ENCODE measurements at places on chromosomes 2 and 18. TPM values are rescaled to one million over a fixed set of nuclear protein-coding genes. Genes with fewer than 3 reads are reported as not detected.

- DNase-seq, result no peak
Measured at GRCh38 chr2:219186754-219187456, 8.8 kb downstream of the RETREG2 start.

Gene IL1B
- total RNA-seq, result 0.81 TPM

DNA sequence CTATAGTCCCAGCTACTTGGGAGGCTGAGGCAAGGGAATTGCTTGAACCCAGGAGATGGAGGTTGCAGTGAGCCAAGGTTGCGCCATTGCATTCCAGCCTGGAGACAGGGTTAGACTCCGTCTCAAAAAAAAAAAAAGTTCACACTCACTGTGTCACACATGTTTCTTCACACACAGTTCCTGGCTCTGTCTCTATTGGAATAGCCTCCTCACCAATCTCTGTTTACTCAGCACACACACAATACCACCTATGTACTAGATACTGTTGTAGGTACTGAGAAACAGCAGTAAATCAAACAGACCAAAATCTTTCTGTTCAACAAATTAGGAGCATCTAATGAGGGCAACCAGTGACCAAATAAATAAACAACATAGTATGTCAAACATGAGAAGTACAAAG, 3.3 kb downstream of the TTC31 start:
- DNase-seq, result no peak

DNA sequence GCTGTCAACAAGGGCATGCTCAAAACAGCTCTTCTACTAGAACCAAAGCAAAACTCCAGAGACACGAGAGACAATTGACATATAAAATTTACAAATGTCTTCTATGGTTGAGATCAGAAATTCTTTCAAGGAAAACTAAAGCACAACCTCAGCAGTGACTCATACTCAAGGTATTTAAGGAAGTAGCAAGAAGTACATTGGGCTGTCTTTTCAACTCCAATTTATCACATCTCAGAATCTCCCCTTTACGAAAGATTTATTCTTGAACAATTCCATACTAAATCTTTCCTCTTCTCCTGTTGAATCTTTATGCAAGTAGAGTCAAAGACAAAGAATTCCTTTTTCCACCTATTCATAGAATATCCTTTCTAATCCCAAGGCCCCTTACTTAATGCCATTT, 324.0 kb downstream of the IRS1 start:
- DNase-seq, result no peak

Gene PFN4
- total RNA-seq, result not detected
